Tibial nerve (tissue), 4 donors: ENCODE measurements at places on chromosomes 11 and 22. TPM values are rescaled to one million over a fixed set of nuclear protein-coding genes. Genes with fewer than 3 reads are reported as not detected.

Gene MUC6
- total RNA-seq, result under 0.01 TPM

Gene APOBEC3F
- total RNA-seq, result 6.1 TPM

Gene MYEOV
- 5.9 TPM for total RNA-seq

Gene ARHGAP8
- 2.9 TPM for total RNA-seq

Gene DLG2
- 14.6 TPM for total RNA-seq

Gene IGF2
- total RNA-seq, result 131 TPM
